Osteocyte (in vitro differentiated cells): ENCODE measurements at places on chromosomes 1 and 21. TPM values are rescaled to one million over a fixed set of nuclear protein-coding genes. Genes with fewer than 3 reads are reported as not detected.

GRCh38 chr1:8496473-8496872 lies 178.6 kb downstream of the SLC45A1 start:
- DNase-seq = no peak

DNA sequence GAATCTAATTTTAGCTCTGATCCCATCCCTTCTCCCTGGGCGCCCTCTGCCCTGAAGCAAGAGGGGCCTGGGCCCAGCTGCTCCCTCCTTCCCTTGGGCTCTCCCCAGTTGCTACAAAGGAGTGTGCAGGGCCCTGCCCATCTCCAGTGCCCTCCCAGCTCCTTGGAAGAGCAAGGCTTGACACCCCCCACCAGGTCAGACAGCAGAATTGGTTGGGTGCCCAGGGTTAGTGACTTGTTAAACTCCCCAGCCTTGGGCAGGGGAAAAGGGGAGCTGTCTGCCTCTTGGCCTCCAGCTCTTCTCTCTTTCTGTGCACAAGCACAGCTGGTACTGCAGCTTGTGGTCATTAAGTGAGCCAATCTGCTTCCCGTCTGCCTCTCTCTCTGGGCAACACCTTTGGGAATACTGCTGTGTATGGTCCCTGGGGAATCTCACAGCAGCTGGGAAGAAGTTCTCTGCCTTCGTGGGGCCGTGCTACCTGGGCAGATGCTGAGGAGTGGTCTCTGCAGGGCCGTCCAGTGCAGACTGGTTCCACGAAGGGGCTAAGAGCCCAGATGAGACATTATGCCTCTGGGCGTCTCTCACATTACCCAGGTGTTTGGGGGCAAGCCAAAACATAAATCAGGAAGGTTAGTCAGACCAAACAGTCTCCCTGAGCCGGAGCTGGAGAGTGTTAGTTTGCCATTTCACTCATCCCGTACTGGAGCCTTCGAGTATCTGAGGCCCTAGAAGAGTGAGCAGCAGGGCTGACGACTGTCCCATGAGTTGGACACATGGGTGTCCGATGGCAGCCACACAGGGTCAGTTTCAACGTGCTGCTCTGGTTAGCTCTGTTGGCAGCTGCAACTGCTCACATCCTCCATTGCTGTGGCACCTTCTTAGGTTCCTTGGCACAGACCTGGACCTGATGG lies 37.3 kb downstream of the TMEM53 start:
- no peak for DNase-seq

DNA sequence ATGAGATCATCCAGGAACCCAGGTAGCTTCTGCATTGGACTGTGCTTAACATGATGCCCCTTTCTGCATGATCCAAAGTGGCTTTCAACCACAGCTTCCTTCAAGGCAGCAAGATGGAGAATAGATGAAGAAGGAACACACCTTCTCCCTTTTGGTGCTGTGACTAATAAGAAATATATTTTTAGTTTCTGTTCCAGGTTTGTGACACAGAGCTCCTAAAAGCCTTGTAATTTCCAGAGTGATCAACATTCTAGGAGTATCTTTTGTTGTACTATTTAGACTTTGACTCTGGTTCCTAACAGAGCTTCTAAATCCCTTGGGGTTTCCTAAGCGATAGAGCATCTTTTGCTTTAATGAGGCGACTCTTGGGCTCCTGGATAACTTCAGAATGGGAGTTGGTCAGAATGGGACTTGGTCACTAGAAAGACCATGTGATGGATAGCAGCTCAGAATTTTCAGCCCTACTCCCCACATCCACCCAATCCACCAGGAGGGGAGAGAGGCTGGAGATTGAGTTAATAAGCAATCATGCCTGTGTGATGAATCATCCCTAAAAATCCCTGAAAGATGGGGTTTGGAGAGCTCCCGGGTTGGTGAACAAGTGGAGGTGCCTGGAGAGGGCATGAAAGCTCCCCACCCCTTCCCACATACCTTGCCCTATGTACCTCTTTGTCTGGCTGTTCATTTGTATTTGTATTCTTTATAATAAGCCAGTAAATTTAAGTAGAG lies 134.8 kb downstream of the FGGY start:
- no peak for DNase-seq

The CCDC181 gene
- total RNA-seq = 0.54 and 0.63 TPM in 2 replicates

DNA sequence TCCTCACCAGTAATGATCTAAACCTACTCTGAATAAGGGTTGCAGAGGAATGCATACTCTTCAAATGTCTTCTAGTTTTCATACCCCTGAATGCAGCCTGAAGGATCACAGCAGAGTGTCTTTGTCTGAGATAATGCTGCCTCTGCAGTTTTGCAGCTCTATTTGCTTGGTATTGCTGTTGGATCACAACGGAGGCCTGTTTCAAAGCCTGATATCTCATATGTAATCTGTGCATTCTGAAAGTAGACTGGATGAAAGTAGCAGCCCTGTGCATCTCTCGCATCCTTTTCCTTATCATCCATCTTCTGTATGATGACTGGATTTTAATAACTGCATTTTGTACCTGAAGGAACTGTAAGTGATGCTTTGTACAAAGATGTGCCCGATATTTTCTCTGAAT lies 34.9 kb upstream of the F13B start:
- DNase-seq = no peak
